ENCODE measurements at places on chromosomes 4 and X.

GRCh38 chrX:30910124-30910860 is 21.2 kb upstream of the TAB3 start:
- DNase-seq: peak; percentile 29

DNA sequence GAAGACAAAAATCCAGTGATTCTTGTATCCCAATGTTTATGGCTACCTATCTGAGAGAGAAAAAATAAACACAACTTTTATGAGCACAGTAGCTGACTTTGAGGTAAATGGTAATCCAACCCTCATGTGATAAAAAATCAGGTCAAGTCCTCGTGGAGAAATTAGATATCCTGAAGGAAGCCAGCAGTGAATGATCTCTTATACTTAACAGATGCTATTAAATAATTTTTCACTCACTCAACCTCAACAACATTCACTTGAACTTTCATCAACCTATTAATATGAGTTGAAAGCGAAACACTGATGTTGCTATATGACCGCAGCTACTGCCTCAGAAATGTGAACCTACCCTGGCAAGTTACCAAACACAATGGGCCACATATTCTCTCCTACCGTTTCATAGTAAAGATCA is 105.4 kb downstream of the GPC3 start:
- DNase-seq: no peak

DNA sequence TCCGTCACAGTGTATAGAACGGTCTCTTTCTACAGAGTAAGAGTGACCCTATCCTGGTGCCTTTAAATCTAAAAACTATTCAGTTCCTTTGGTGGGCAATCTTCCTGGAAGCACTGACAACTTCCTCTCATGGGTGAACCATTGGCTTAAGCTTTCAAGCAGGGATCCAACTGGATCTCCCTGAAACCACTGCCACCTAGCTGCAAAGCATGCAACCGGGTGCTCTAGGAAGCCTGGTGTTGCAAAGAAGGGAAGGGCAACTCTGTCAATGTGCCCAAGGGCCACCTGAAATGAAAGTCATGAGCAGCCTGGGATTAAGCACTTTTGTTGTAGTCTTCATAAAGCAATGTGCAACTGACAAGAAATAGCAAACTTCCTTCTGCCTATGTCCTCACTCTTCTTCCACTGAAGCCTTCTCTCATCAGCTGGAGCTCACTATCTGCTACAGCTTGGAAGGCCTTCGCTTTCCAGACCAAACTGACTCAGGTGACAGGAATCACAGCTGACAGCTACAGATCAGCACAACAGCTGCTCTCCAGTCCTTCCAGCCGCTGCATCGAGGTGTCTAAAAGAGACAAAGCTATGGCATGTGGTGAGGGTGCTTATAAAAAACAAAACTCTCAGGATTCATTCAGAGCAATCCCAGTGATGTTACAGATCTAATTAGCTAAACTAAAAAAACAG is 46.1 kb downstream of the SETD7 start:
- no peak for DNase-seq

DNA sequence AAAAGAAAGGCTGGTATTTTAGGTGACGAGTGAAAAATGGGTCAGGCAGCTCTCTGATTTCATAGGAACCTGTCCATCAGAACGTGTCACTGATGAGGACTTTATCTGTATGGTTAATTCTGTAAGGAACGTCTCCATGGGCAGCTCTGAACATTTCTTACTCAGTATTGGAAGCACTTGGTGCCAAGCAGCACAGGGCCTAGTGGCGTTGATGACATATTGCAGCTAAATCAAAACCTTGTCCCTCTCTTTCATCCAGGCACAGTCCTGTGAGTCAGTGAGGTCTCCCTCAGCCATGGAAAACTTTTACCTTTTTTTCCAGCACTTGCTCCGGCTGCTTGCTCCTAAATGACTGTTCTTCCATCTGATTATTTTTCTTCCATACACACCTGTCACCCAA is 301.9 kb downstream of the DHX15 start:
- no peak for DNase-seq

DNA sequence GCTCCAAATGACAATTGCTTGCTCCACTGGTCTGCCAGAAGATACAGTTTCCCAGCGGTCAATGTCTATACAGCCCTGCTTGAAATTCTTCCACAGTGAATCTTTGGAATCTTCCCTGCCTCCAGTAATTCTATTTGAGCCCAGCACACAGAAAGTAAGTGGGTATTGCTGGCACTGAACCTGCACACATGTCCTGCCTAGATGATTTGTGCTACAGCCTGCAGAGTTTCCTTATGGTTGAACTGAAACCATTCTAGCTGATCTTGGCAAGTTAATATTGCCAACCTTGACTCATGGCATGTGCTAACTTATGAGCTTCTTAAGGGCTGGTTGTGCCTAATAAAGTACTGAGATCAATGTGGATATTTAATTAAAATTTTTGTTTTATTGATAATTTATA is 553.8 kb upstream of the GNPDA2 start:
- DNase-seq: no peak

DNA sequence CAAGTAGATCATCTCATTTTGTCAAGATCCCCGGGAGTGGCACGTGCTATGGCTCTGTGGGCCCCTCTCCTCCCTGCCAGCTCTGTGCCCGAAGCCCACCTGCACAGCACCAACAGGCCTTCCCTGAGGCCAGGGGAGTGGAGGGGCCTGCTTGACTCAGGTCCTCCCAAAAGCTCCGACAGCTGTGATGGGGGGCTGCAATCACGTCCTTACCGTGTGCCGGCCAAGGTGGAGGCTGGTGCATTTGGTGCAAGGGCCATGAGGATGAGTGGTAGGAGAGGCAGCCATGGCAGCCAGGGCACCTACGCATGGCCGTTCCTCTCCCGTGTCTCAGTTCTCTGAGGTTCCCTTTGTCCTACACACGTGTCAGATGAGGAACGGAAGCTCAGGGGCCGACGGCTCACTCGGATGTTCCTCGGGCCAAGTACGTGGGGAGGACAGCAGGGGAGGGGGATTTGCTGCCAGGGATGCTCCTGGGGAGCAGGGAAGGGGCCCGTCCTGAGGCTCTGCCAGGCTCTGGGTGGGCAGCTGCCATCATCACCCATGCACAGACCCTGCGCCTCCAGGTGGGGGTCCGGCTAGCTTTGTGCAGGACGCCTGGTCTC is 95.8 kb downstream of the HMX1 start:
- DNase-seq: no peak

- no peak for DNase-seq
These were observed 492.6 kb downstream of the SPOCK3 start for GRCh38 chr4:166741742-166742141.

- no peak for DNase-seq
These were observed 53.2 kb downstream of the ADGRA3 start for GRCh38 chr4:22462688-22463087.

DNA sequence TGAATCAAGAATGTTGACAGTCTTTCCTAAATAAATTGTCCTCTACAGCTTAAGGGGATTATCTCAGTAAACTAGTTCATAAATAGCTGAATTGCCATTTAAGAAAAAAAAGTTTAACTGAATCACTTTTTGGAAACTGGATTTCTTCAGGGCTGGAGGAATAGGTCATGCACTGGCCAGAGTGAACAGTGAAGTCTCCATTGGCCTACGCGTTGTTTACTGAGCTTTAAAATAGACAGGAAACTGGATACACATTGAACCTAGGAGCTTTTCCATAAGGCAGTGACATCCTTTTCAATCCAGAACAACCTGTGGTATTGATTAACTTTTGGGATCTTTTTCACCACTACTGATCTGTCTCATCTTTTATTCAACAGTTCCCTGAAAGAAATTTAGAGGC is 58.0 kb downstream of the COL4A6 start:
- no peak for DNase-seq

GRCh38 chr4:85556283-85556682 is 81.3 kb downstream of the ARHGAP24 start:
- no peak for DNase-seq

- DNase-seq: no peak
These were observed 203.1 kb downstream of the EPHA5 start for GRCh38 chr4:65467068-65467680.

- no peak for DNase-seq
These were observed 144.3 kb upstream of the STX18 start for GRCh38 chr4:4685810-4686795.

GRCh38 chr4:105277702-105278101 is 131.0 kb downstream of the TET2 start:
- no peak for DNase-seq

DNA sequence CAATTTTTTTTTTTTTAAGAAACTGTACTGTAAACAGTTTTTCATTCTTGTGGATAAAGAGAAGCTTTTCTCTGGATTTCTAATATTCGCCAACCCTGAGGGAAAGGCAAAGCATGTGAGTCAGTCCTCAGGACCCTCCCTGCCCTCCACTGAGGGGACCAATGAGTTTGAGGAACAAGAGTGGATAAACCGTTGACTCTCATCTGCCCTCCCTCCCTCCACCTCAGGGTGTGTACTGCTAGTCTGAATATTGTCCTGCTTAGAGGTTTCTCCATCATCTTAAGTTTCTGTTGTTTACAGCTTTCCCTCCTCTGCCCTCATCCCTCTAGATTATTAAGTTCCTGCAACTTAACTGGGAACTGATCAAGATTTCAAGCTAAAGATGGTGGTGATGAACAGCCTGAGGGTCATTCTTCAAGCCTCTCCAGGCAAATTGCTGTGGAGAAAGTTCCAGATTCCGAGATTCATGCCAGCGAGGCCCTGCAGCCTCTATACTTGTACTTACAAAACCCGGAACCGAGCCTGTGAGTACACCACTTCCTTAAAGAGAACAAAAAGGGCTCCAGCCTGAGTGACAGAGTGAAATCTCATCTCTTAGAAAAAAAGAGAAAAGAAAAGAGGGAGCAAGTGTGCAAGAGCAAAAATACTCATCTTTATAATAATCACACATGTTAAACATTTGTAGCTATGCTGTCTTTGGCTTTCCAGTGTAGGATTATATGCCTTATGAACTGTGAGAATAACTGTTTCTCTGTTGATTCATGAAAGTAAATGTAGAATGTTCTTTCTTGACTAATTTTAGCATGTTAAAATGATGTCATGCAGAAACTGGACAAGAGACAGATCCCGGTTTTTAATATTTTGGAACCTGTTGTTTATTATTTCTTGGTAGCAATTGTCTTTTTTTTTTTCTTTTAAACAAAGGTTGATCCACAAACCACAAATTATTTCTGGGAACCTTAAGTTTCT is 11.9 kb downstream of the CA5B start:
- peak; percentile 47 for DNase-seq

DNA sequence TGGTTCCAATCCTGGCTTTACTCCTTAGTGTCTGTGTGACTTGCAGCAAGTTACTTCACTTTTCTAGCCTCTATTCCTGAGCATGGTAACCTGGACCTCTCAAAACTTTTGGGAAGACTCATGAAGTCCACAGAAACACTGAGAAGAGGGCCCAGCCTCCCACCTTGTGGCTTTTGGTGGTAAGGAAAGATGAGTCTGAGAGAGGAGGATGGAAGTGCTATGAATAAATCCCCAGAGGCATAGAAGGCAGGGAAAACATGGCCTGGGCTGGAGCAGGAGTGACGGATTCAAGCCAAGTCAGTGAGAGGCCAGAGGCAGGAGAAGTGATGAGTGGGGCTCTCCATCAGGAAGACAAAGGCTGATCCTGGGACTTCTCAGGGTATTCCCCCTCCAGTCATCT is 10.9 kb upstream of the MAGEA4 start:
- no peak for DNase-seq

GRCh38 chr4:13493793-13494192 is 9.7 kb upstream of the RAB28 start:
- no peak for DNase-seq

- DNase-seq: no peak
These were observed 73.5 kb downstream of the ANXA3 start for GRCh38 chr4:78625073-78625472.

DNA sequence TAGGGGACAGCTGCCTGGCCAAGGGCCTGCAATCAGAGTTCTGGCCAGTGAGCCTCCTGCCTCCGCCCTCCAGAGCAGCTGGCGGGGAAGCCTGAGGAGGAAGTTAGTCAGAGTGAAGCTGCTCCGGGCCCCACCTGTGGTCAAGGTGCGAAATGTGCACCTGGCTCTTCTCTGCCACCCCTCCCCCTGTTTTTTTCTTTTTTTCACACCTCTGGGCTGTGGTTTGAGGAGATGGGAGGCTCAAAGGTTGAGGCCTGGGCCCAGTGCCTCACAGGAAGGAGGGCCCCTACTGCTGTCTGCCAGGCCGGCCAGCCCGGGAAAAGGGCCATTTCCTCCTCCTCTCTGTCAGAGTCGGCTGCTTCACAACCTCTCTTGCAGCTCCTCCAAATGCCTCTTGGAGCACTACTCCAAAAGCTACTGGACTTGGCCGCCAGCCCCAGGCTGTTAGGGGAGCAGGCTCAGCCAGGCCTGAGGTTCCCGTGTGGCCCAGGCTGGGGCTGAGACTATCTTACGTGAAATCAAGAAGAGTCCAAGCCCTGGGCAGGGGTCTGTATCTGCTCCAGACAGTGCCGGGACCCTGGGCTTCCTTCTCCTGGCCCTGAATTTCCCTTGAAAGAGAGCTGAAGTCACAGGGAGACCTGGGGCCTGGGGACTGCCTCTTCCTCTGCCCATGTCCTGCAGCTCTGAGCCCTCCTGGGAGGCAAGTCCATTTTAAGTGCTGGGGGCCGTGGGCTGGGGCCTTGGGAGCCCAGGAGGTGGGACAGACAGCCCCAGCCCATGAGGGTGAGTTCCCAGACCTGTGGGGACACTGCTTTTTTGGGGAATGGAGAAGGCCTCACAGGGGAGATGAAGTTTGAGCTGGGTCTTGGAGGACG is 4.5 kb upstream of the CXCR3 start:
- DNase-seq: peak; percentile 82

- no peak for DNase-seq
These were observed 646.6 kb upstream of the PITX2 start for GRCh38 chr4:111269439-111269838.

GRCh38 chrX:13360146-13360545 is 40.3 kb upstream of the ATXN3L start:
- DNase-seq: no peak

Measured in activated CD8-positive, alpha-beta T cell treated with anti-CD3 and anti-CD28 coated beads, Interleukin-2, amount 10 ng/mL, durations not matched to agents 7 days and 5 days (primary cell).